ENCODE measurements at places on chromosomes 1 and 21. TPM values are rescaled to one million over a fixed set of nuclear protein-coding genes. Genes with fewer than 3 reads are reported as not detected.

The FCRL5 gene
- not detected for total RNA-seq

The GNAT2 gene
- total RNA-seq, result not detected

The PBX1 gene
- 6.8 TPM for total RNA-seq

The FCGR2B gene
- total RNA-seq, result not detected

The ILDR2 gene
- total RNA-seq, result 3.8 TPM

The FTCD gene
- not detected for total RNA-seq

The ORC1 gene
- 2.2 TPM for total RNA-seq

Data from kidney epithelial cell (primary cell).